Activated CD8-positive, alpha-beta memory T cell treated with anti-CD3 and anti-CD28 coated beads, Interleukin-2, amount 10 ng/mL, durations not matched to agents 7 days and 5 days (primary cell): ENCODE measurements at places on chromosomes 13 and 19. TPM values are rescaled to one million over a fixed set of nuclear protein-coding genes. Genes with fewer than 3 reads are reported as not detected.

The SIN3B gene
- 29.1 TPM for total RNA-seq

The CD79A gene
- total RNA-seq = 4.1 TPM

The INSL3 gene
- 2.2 TPM for total RNA-seq

The WDR88 gene
- total RNA-seq = not detected

The RINL gene
- total RNA-seq = 80.1 TPM

The IZUMO1 gene
- total RNA-seq = not detected

The HOMER3 gene
- total RNA-seq = 0.26 TPM

The FGF22 gene
- not detected for total RNA-seq

The ZNF256 gene
- 7.6 TPM for total RNA-seq

The IGSF23 gene
- total RNA-seq = not detected

The ATP8A2 gene
- total RNA-seq = 0.28 TPM

The VSIG10L gene
- total RNA-seq = 2.2 TPM

The VSTM1 gene
- not detected for total RNA-seq

The CYP4F8 gene
- not detected for total RNA-seq

The GCDH gene
- 46.1 TPM for total RNA-seq

The CPT1C gene
- 1.6 TPM for total RNA-seq

The EXOC3L2 gene
- not detected for total RNA-seq

The SSC5D gene
- total RNA-seq = 0.68 TPM

The SERP2 gene
- not detected for total RNA-seq

The PCSK4 gene
- total RNA-seq = 1.5 TPM

The CLEC4G gene
- total RNA-seq = not detected

The LYPD5 gene
- 0.58 TPM for total RNA-seq

The KIR3DL1 gene
- 1.0 TPM for total RNA-seq

The IFNL1 gene
- 0.70 TPM for total RNA-seq

The ZNF784 gene
- total RNA-seq = 5.1 TPM

The TPTE2 gene
- not detected for total RNA-seq

The LPAR2 gene
- 46.1 TPM for total RNA-seq

The ZNF234 gene
- total RNA-seq = 12.2 TPM

The ZNF534 gene
- total RNA-seq = not detected

The PEAK3 gene
- total RNA-seq = 0.54 TPM

The CLN5 gene
- total RNA-seq = 8.3 TPM

The OR10H2 gene
- total RNA-seq = not detected

The AKT1S1 gene
- 13.4 TPM for total RNA-seq

The SHD gene
- not detected for total RNA-seq

The ERCC5 gene
- total RNA-seq = 76.1 TPM

The HRC gene
- not detected for total RNA-seq

The ZNF112 gene
- not detected for total RNA-seq

The DIAPH3 gene
- 34.7 TPM for total RNA-seq

The DZIP1 gene
- total RNA-seq = 0.26 TPM

The PCDH9 gene
- 0.15 TPM for total RNA-seq

The CYP4F2 gene
- not detected for total RNA-seq

The KIR3DL2 gene
- total RNA-seq = 0.54 TPM

The C1QTNF9B gene
- not detected for total RNA-seq
